ENCODE measurements at places on chromosomes 1 and 21.

GRCh38 chr1:38512789-38513188 lies 346.8 kb downstream of the RRAGC start:
- no peak for DNase-seq

DNA sequence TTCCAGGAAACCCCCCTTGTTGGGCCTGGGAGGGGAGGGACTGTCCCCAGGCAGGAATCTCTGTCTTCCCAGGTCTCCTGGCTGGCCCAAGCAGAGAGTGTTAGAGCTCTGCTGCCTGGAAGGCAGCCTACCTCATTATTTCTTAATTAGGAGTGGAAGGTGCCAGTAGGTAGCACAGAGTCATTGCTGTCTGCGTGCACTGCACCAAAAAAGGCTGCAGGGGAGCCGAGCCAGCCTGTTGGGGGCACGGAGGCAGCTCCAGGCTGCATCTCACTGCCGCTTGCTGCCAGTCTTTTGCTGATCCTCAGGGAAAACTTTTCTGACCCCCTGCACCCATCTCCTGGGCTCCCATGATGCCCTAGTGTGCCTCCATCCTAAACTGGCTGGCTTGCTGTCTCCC lies 58.1 kb downstream of the LRRN2 start:
- no peak for DNase-seq

DNA sequence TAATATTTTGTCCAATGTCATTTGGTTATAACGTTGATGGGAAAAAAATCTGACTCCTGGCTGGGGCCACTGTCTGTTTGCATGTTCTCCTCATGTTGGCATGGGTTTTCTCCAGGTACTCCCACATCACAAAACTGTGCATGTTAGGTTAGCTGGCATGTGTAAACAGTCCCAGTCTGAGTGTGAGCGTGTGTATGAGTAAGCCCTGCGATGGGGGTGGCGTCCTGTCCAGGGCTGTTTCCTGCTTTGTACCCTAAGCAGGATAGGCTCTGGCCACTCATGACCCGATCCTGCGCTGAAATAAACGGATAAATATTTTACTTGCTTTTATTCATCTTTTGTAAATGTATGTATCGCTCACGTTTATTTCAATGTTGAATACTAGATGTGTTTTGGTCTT lies 13.5 kb downstream of the EFCAB14 start:
- no peak for DNase-seq

- DNase-seq = peak; percentile 54
Observed at GRCh38 chr1:209723756-209724693, 19.4 kb downstream of the HSD11B1 start.

DNA sequence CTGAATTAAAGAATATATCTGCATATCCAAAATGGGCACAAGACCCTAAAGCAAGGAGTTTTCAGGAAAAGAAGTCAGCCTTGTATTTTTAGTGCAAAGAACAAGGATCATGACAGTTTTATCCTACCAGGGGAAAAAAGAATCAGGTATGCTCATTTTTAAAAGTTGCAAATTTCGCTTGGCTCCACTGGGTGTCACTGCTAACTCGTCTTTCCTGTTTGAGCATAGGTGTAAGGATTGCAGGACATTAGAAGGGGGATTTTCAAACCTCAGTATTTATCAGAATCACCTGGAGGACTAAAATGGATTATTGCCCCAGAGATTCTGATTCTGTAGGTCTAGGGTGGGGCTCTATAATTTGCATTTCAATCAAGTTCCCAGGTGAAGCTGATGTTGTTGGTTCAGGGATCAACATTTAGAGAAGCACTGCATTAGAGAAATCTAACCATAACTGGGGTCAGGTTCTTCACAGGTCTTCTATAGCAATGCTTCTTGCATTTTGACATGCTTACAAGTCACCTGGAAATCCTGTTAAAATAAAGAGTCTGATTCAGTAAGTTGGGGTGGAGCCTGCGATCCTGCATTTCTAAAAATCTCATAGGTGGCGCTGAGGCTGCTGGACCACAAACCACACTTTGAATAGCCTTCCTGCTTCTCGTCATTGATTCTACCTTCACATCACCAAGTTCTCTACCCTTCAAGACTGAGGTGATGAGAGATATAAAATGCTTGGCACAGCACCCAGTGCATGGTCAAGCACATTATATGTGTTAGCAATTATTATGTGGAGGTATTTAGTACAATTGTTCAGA lies 39.6 kb downstream of the NUF2 start:
- DNase-seq = no peak

DNA sequence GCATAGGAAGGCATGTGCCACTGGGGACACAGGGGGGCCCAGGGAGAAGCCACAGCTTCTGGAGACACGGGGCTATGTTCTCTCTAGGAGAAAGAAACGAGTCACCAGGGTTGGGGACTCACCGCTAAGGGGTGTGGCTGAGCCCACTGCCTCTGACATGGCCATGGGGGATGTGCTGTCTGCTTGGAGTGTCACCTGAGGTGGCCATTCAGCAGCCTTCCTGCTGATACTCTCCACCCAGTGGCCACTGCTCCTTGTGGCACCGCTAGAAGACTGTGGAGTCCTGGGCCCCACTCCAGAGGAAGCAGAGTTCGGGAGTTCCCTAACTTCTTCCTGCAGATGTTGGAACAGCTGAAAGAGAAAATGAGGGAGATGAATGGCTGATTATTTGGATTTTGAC lies 91.2 kb upstream of the SLC45A1 start:
- no peak for DNase-seq

GRCh38 chr21:32481875-32482408 lies 69.4 kb downstream of the EVA1C start:
- no peak for DNase-seq

- DNase-seq = no peak
Observed at GRCh38 chr21:35529171-35529863, 480.2 kb upstream of the RUNX1 start.

GRCh38 chr21:31445137-31445536 lies 101.1 kb upstream of the TIAM1 start:
- no peak for DNase-seq

DNA sequence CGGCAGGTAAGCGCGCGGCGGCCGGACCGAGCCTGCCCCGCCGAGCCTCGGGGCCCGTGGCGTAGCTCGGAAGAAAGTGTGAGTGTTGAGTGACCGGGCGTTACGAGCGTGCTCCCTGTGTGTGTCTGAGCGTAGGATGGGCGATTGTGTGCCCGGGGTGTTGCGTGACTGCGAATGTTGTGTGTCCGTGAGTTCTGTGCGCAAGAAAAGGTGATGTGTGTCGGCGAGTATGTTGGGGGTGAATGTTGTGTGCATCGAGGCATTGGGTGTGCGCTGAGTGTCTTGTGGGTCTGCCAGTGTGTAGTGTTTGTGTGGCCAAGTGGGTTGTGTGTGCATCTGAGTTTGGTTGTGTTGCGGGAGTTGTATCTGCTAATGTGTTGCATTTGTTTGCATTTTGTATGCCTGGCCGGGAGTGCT lies 398 bp downstream of the PTPRU start:
- no peak for DNase-seq

DNA sequence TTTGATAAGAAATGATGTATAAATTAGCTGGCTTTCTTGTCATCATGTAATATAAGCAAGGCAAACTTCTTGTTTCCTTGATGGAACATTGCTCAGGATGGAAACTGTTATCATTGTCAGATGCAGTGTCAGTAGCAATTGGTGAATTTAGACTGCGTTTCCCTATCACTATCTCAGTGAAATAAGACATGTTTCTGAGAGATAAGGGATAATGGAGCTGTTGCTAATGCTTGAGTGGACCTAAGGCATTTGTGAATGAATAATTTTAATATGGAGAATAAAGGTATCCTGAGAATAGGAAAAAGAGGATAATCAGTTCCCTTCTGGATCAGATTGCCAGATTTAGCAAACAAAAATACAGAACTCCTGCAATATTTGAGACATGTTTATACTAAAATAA lies 160.9 kb downstream of the HLX start:
- no peak for DNase-seq

GRCh38 chr21:39094847-39095579 lies 88.2 kb downstream of the PSMG1 start:
- no peak for DNase-seq

- DNase-seq = no peak
Observed at GRCh38 chr1:184649451-184649888, 105.2 kb downstream of the EDEM3 start.

- DNase-seq = no peak
Observed at GRCh38 chr1:235708390-235708962, 58.9 kb upstream of the GNG4 start.

DNA sequence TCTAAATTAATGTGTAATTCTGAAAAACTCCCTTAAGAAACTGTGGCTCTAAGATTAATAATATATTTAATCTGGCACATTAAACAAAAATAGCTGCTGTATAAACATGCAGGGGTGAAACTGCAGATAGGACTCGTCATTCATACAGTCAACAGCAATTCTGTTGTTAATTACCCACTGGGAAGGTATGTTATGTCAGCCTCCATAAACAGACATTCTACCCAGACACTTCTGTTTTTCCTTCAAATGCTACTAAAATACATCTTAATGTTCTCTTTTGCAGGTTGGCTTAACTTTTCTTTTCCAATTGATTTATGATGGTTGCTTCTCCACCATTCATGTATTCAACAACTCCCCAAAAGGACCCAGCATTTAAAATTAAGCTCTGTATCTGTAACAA lies 165.6 kb downstream of the SIPA1L2 start:
- no peak for DNase-seq

- no peak for DNase-seq
Observed at GRCh38 chr1:93080179-93080823, 1.2 kb downstream of the MTF2 start.

- DNase-seq = no peak
Observed at GRCh38 chr1:109427171-109427467, 871 bp upstream of the PSMA5 start.

GRCh38 chr1:94014635-94015488 lies 105.6 kb upstream of the GCLM start:
- no peak for DNase-seq

- no peak for DNase-seq
Observed at GRCh38 chr21:29726044-29726443, 213.8 kb downstream of the GRIK1 start.

DNA sequence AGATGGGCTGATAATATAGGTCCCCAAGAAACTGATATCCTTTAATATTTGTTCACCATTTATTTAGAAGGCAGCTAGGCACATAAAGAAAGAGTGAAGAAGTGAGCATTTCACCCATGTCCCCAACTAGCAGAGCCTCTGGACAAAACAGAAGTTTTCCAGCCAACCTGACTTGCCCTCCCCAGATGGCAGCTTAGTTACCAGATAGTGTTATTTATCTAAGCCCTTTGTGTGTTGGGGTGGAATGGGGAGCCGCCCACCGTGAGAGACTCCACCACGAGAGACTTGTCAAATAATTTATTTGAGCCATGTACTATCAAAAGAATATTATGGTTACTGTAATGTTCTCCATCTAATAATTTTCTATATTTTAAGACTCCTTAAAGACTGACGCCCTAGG lies 54.9 kb upstream of the C1orf198 start:
- no peak for DNase-seq

DNA sequence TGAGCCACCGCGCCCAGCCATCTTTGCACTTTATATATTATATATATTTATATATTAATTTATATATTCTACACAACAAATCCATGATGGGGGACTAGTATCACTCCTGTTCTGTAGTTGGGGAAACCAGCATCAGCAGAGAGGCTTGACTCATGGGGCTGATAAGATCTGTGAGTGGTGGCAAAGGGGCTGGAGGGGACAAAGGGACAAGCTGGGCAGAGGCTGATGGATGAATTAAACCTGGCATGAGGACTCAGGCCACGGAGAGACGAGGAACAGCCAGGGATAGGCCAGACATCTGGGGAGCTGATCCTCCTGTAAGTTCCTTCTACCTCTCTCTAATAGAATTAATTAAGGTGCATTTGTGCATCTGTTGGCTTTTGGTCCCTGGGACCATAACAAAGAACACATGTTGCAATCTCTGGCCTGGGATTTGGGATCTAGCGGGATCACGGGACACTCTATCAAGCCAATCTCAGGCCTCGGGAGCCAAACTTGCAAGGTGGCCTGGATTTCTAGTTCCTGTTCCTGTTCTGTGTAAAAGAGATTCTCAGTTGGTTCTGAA lies 7.6 kb downstream of the CNR2 start:
- no peak for DNase-seq

DNA sequence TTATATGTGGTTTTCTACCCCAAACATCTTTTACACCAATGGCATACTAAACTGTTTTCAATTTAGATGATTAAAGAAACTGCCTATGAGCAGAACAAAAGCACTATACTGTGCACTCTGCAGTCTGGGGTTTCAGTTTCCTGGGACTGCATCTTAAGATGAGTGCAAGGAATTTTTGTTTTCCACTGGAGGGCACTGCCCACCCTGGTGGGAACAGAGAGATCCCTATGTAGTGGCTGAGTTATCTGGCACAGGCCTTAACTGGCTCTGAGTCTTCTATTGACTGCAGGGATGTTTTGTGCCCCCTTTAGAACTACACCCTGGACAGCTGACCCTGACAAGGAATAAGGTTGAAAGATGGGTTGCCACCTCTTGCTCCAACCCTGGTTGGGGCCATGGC lies 12.0 kb downstream of the PROK1 start:
- no peak for DNase-seq

DNA sequence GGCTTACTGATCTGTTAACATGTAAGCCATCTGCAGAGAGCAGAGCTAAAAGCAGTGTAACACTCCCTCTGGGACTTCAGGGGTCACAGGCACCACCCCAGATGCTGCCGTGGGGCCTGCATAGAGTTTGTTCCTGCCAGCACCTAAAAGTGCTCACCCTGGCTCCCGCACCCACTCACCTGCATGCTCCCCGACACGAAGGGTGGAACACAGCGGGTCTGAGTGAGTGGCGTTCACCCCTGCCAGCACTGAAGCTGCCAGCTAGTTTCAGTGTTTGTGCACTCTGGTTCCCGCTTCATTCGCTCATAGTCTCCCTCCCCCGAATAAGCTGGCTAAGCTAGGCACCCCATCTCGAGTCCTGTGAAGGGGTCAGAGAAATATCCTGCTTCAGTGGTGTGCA lies 1681.0 kb downstream of the NCAM2 start:
- no peak for DNase-seq

DNA sequence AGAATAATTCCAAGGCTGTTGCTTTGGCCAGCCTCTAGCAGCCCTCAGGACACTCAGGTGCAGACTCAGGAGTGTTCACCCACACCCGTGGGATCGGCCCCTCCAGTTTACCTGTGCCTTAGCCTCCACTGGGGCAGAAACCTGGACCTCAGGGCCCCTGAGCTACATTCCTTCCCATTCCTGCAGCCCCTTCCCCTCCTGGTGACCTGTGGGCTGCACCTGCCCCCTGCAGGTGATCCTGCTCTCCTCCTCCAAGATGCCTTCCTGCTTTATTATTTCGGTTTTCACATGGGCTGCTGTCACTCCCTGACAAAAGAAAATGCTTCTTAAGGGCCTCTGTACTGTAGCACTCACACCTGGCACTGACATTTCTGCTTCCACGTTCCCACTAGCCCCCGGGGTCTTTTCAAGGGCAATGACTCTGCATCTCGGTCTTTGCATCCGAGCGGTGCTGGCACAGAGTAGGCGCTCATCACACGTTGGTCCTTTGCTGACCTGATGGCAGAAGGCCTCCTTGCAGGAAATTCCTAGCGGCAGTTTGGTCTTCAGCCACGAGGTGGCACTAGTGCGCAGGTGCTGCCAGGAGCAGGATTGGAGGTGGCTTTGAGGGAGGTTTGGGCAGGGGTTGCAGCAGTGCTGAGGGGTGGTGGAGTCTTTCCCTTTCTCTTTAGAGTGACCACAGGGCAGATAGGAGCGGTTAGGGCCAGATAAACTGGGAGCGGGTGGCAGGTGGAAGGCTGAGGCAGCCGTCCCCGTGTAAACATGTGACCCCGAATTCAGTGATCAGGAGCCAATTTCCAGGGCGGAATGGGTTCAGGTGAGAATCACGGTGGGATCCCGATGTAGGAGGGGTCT lies 25.3 kb upstream of the ETV3 start:
- DNase-seq = peak; percentile 63

GRCh38 chr21:43299441-43300277 lies 127.3 kb downstream of the SIK1 start:
- no peak for DNase-seq

GRCh38 chr1:234550341-234551031 lies 59.5 kb downstream of the IRF2BP2 start:
- DNase-seq = no peak
